ENCODE measurements at places on chromosomes 3 and 15. TPM values are rescaled to one million over a fixed set of nuclear protein-coding genes. Genes with fewer than 3 reads are reported as not detected.

GRCh38 chr3:15007681-15008141 is 57.4 kb downstream of the MRPS25 start:
- no peak for DNase-seq

DNA sequence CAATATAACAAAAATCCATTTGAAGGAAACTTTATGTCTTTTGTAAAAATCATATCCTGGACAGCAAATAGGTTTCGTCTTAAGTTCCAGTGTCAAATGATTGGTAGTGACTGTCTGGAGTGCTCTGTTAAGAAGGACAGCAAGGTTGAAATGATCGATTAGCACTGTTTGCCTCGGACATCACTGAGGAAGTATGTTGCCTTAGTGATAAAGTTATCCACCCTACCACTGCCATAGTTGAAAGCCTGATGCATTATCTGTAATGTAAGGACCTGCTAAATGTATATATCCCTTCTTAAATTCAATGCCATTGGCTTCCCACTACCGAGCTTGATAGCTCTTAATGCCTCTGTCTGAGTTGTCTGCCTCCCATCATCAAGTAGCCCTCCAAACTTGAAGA is 70.0 kb downstream of the CFAP20DC start:
- DNase-seq: no peak

GRCh38 chr3:6571448-6571847 is 289.5 kb upstream of the GRM7 start:
- no peak for DNase-seq

AP3B2 gene
- total RNA-seq: 19.2 TPM

KLF15 gene
- total RNA-seq: 14.0 TPM

MCCC1 gene
- total RNA-seq: 24.4 TPM

DNA sequence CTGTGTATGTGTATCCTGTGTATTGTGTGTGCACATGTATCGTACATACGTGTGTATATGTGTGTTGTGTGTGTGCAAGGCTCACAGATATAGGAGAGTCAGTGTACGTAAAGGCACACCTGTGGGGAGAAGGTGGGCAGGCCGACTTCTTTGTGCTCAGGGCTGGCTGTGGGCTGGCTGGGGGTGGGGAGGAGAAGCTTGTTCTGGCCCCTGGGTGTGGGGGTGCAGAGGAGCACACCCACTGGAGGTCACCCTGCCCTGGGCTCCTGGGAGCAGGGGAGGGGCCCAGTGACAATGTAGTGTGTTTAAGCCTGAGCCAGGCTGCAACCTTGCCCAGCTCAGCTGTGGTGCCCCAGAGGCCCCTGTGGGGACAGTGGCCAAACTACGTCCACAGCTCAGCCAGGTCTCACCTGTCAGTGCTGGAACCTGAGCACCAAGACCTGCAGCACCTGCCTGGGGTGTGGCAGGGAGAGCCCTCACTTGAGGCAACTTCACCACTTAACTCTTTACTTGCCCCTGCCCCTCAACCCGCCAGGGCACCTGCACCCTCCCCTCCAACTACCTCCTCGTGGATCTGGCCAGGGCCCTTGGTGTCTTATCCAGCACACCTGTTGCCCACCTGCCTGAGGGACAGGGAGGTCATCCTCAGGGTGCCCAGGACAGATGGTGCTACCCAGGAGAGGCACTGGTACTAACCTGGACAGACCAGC is 2.6 kb upstream of the HHATL start:
- DNase-seq: no peak

DNA sequence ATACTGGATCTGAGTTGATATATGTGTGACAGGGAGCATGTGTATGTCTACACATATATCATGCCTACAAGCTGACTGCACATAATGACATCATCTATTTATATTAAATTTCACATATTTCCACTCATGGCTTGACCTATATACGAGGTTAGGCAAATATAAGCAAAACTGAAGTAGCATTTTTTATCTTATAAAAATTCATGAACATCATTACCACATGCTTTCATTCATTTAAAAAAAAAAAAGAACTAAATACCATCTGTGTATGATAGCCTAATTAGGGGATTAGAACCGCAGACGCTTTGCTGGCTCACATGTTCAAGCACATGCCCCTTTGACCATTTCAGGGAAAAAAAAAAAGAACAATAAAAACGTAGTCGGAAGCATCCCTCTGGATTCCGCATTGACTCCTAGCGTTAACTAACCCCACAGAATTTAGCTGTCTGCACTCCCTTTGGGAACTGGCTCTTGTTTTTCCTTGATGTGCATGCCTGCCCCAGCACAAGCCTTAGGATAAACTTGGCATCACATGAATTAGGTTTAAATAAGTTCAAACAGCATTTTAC is 888.4 kb downstream of the ROBO1 start:
- peak; percentile 41 for DNase-seq

DNA sequence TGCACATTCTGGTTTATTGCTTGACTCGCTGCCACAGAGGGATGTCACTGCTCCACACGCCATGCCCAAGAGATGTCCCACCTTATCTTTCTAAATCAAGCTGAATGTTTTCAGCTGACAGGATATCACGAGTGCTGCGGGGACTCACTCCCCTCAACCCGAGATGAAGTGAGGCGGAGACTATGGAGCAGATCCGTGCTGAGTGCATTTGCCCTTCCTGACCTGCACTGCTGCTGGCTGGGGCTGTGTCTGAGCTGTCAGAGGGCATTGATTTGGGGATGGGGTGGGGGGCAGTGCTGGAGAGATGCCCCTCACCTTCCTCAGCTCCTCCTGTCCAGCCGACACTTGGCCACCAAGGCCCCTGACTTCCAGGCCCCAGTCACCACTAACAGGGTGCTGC is 40.5 kb upstream of the CSPG4 start:
- no peak for DNase-seq

SMCO1 gene
- not detected for total RNA-seq

DNA sequence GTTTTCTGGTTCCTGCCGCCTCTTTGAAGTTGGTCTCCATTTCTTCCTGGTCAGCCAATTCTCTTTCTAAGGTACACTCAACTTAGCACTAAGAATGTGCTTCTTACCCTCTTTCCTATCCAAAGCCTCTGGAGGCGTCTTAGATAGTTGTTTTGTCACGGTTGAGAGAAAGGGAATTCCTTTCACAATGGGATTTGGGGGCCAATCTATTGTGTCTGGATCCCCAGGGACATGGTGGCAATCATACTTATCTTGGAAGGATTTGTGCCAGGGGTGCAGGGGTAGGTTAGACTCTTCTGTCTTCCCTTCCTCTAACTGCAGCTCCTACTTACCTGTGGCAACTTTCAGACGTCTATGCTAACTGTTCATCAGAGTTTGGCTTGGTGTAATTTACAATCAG is 287.1 kb downstream of the SOX2 start:
- no peak for DNase-seq

COLQ gene
- 0.66 TPM for total RNA-seq

DNA sequence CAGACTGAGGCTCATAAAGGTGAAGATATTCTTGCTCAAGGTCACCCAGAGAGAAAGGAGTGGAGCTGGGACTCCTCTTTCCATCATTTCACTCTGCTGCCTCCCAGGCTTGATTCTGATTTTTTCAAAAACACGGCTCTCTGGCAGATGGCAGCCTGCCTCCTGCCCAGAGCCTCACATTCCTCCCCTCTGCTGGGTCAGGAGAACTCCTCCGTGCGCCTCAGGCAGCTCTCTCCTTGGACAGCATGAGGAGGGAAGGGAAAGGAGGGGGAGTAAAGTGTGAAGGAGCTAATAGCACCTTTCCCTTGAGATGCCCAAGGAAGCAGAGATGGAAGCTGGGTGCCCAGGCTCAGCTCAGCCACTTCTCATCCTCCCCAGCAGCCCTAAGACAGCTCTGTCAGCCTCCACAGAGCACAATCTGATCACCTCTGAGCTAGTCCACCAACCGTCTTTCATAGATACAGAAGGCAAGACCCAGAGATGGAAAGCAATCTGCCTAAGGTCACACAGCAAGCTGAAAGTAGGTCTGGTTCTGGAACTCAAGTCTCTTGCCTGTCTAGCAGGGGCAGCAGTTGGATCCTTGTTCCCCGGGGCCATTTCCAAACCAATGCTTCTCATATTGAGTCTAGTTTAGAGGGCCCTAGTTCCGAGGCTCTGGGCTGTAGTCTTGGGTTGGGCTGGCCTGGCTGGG is 3.5 kb downstream of the RLBP1 start:
- no peak for DNase-seq

DNA sequence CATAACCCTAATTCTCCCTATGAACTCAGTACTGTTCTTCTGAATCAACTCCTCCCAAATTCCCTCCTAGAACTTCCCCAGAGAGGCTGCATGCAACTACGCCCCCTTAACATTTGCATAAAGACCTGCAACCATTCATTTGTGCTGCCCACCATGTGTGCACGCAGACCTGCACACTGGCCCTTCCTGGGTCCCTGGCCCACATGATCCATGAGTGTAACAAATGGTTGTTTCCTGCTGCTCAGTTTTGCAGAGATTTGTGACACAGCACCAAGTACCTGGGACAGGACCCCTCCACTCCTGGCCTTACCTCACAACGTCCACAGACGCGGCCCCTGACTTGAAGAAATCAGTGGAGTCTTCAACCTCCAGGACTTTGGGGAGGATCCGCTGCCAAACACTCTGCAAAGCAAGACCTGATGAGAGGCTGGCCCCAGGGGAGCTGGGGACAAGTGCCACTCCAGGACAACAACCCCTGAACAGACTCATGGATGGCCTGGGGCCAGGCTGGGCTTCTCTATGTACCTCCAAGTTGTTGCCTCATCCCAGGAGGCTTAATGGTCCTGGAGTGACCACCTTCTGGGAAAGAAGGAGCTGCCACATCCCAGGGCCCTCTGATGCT is 33.8 kb downstream of the ALDH1L1 start:
- DNase-seq: no peak

DNA sequence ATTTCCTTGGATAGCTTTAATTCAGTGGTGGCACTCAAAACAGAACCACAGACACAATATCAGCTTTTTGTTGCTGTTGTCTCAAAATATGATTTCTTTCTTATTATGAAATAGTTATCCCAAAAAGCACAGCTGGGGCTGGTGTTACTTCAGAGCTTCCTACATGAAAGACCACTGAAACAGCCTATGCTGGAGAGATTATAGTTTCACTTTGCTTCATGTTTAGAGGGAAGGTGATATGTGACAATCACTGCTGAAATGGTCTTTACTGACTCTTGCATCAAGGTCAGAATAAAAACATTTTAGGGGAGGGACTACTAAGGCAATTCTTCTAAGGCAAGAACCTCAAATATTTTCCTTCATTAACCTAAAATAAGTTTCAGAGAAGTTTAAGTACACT is 190.7 kb downstream of the TNIK start:
- no peak for DNase-seq

RASGRP1 gene
- total RNA-seq: 1.2 TPM

DNA sequence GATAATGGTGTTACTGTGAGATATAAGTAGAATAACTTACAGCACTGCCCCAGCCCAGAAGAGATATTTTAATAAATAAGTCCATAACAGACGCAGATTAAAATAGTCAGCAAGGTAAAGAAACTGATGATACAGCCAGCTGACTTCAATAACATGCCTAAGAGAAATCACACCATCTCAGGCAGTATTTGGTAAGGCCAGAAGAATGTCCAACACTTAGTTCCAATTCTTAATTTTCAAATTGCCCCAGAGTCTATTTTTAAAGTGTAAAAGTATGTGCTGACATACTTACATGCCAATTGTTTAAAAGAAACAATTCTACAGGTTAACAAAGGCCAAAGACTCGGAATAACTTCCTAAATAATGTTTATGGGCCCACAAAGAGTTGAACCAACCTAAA is 1.6 kb downstream of the GNB4 start:
- DNase-seq: no peak

- DNase-seq: no peak
These were observed 32.5 kb downstream of the IGSF10 start for GRCh38 chr3:151428386-151428785.

DNA sequence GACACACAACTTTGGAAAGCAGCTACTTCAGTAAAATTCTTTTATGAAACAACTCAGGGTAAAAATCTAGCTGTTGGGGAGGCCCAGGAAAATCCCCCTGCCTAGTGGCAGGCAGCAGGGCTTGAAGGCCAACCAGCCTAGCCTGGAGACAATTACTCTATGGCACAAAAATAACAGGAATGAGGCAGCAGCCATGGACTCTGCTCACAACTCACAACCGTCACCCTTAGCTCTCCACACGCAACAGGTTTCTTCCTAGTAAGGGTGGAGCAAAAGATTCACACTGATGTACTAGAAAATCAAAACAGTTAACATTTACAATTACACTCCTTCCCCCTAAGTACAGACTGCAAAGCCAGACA is 530 bp upstream of the FBXL22 start:
- no peak for DNase-seq

DAPK2 gene
- total RNA-seq: 3.9 TPM
